Stimulated activated CD8-positive, alpha-beta memory T cell treated with anti-CD3 and anti-CD28 coated beads, Interleukin-2, amount 100 ng/mL, for 1 hour (primary cell): ENCODE measurements at places on chromosomes 2 and 18.

DNA sequence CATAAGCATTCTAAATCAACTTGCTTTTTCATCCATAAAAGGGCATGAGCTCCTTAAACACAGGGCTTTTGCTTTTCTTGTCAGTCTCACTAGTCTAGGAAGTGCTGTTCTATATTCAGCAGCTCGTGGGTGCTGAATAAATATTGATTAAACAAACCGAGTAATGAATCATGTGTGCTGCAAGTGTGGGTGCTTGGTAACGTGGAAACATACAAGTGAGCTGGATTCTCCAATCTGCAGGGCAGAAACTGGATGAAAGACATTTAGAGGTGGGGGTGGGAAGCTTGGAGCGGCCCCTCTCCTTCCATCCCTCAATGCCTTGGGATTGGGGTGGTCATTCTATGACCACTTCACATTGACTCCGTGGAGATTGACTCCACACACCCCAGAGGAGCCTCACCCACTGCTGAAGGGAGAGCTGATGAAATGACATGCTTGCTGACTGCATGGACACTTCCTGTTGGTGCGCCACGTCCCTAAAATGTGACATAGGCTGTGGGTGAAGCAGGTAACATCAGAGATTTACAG, 114.6 kb downstream of the DOCK10 start:
- no peak for DNase-seq

DNA sequence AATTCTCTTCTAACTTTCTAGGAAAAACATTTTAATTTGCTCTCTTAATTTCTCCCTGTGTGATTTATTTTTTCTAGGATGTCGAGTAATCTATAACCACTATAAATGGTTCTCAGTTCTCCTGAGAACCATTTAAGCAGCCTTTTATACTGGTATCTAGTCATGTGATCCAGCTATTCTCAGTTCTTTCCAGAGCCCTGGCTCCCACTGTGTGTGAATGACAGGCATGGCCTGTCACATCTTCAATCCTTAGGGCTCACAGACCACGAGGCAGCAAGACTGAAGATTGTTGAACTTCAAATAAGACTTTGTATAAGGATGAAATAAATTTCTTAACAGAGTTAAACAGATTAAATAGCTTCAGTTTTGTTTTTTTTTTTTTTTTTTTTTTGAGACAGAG, 219.4 kb downstream of the HNMT start:
- DNase-seq: no peak

DNA sequence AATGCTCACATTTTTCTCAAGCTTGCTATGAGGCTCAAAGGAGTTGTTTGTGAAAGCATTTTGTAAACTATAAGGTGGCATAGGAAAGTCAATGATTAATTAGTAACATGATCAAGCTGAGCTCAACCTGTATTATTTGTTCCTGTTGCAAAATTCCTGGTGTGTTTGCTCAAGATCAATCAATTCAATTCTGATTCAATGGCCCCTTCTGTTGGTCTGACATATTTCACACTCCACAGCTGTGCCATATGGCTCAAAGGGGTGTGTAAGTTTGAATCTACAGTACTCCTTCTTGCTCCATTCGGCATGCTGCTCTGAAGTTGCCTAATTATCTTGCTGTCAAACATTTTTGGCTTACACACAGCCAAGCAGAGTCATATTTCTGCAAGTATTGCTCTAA, 341.6 kb upstream of the LRP1B start:
- no peak for DNase-seq

- no peak for DNase-seq
Observed at GRCh38 chr2:106695919-106696318, 190.0 kb downstream of the ST6GAL2 start.

DNA sequence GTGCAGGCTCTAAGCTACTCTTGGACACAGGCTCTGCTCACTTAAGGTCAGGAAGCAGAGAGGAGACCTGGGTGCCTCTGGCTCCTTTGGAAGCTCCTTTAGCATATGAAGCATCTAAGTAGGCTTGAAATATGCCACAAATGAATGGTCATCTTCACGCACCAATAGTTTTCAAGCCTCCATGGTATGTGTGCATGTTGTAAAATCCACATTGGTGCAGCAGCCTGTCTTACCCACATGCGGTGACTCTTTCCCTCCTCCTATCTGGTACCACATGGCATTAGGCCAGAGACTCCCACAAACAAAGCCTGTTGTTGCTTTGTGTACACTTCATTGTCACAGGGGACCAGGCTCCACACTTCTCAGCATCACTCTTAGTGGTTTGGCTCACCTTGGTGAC, 442.2 kb upstream of the RAB12 start:
- no peak for DNase-seq

DNA sequence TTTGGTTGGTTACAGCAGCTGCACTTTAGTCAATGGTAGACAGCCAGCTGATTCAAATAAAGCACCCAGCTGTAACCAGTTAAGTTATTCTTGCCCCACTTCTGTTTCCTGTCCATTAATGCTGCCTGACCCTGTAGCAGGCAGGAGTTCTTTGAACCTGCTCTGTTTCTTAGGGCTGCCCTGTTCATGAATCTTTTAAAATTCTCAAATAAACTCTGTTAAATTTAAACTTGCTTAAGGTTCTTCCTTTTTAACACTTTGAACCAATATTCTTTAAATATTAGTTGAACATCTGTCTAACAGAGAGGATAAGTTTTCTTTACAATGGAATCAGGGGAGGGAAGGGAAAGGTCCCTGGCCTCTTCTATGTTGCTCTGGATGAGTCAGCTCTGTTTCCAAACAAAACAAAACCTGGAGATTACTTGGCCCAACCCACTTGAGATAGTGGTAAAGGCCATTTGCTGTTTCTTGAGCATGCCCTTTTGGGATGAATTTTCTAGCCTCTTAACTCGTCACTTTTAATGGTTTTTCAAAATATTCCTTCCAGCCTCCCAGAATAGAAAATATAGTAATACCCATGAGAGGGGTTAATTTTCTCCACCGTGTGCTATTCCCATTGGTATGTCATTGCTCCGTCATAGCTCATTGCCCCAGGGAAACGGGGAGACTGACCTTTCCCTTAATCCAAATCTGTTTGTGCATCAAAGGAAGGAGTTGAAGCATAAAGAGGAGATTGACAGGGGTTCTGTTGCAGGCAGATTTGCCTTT, 112.1 kb upstream of the FHL2 start:
- DNase-seq: no peak

DNA sequence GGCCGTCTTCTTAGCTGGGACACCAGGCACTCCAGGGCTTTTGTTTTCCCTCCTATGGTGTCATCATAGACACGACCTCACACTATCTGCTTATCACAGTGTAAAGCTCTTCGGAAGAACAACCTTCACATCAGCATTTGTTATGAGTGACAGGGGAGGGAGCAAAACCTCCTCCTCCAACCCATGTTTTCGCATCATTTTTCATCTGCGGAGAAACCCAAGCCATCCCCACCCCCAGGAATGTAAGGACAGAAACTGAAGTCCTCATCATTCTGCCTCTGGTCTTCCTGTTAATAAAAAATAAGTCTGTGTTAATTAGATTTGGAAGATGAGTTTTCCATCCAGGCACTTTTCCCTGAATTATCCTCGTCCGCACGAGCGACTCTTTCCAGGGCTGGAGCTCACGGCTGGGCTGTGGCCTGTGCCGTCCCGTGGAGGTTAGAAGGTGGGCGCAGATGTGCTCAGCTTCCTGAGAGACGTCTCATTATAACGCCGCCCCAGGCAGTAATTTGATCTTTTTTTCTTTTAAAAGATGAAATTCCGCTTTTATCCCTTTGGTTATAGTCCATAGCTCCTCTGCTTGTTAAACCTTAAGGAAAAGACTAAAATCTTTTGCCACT, 101.6 kb upstream of the TMEM18 start:
- DNase-seq: no peak

- no peak for DNase-seq
Observed at GRCh38 chr2:76506538-76506937, 795.8 kb upstream of the GCFC2 start.

DNA sequence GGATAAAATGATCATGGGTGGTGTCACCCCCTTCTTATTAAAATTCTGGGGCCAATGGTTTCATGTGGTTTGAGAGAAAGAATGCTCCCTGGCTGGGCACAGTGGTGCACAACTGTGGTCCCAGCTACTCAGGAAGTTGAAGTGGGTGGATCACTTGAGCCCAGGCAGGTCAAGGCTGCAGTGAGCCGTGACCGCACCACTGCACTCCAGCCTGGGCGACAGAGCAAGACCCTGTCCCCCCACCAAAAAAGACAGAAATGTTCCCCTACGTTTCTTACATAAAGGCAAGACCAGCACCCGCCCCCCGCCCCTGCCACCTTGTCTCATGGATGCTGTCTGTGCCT, 53.0 kb upstream of the ID2 start:
- no peak for DNase-seq

GRCh38 chr2:26678035-26678434, 14.5 kb upstream of the KCNK3 start:
- DNase-seq: no peak

- no peak for DNase-seq
Observed at GRCh38 chr2:190578158-190579057, 43.9 kb upstream of the NEMP2 start.

GRCh38 chr2:239949537-239949936, 75.6 kb downstream of the NDUFA10 start:
- no peak for DNase-seq

DNA sequence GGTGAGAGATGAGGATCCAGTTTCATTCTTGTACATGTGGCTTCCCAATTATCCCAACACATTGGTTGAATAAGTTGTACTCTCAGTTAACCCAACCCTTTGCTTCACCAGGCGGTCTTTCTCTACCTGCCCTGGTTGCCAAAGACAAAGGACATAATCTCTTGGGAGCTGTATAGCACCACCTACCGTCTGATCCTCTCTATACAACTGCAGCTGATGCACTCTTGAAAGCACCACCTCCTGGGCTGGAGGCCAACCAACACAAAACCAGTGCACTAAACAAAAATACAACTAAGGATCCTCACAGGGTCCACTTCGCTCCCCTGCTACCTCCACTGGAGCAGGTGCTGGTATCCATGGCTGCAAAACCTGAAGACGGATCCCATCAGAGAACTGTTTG, 473.6 kb upstream of the NRXN1 start:
- no peak for DNase-seq

- no peak for DNase-seq
Observed at GRCh38 chr18:26510337-26510736, 38.0 kb downstream of the KCTD1 start.

GRCh38 chr2:102737431-102737830, 24.4 kb upstream of the TMEM182 start:
- DNase-seq: no peak

DNA sequence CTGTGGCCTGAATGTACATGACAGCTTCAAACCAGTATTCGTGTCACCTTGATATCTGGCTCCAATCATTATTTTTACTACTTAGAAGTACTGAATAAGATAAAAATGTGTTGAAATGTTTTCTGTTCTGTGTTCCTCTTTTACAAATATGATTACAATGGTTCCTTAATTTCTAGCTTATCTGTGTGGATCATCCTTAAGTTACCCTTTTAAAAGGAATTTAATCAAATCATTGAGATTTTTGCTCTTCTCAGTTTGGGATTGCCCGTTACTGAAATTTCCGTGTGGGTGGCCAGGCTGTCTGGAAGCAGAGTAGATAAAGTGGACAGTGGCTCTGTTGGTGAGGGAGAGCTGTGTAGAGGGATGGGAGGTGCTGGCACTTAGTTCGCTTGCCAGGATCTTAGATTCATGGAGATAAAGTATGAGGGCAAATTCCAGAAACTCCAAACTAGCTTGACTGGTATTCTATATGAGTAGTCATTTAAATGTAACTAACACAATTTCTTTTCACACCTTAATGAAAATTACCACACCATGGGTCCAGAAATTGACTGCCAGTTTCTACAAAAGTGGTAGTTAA, 27.4 kb upstream of the SAG start:
- no peak for DNase-seq

- no peak for DNase-seq
Observed at GRCh38 chr18:56306797-56307196, 331.6 kb downstream of the TXNL1 start.

GRCh38 chr18:42275949-42276730, 321.1 kb downstream of the PIK3C3 start:
- DNase-seq: no peak

DNA sequence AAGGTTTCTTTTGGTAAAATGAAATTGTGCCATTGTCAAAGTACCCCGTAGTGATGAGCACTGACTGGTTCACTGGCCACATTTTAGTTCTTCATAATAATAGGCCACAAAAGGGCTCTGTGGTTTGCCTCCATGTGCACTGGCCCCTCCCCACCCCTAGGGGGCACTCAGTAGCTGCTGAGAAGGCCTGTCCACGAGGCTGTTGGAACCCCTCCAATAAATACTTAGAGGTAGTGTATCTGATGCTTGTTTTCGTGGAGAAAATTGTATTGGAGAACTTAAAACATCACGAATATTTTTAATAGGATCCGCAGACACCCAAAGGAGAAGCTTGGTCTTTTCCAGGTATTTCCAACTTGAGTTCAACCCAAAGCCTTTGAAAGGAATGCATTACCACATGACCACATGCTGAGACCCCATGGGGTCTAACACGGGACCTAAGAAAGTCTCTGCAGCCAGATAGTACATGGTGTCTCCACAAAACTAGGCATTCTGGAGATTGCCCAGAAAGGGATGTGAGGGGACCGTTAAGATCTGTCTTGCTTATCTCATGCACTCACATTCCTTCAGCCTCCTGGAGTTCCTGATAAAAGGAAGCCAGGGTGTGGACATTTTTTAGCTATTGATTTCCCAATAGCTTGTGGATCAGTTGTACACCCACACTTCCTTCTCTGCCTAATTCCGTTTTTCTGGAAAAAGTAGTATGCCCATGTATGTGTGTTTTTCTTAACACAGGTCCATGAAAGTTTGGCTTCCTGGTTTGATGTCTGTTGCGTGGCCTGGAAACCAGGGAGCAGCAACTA, 28.5 kb upstream of the NOSTRIN start:
- no peak for DNase-seq

GRCh38 chr2:238652771-238653157, 195.1 kb upstream of the TWIST2 start:
- DNase-seq: no peak

DNA sequence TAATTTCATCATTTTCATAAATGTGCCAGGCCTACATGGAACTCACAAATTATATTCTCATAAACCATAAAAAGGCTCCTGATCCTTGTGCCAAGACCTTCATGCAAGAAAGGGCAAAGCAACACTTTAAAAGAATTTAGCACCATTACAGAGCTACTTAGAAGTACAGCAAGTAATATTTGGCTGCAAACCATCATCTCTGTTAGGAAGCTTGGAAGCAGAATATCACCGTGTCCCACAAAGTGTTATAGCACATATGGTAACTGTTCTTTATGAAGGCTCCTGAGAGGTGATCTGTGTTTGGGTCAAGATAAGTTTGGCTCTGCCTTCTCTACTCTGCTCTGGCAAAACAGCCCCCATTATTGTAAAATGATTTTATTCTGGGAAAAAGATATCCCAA, 59.7 kb upstream of the KCNJ3 start:
- DNase-seq: no peak

GRCh38 chr2:25700221-25700660, 26.9 kb upstream of the DTNB start:
- DNase-seq: no peak

GRCh38 chr2:128440666-128441340, 122.1 kb upstream of the HS6ST1 start:
- no peak for DNase-seq
